ENCODE measurements at places on chromosomes 4 and X. TPM values are rescaled to one million over a fixed set of nuclear protein-coding genes. Genes with fewer than 3 reads are reported as not detected.

DNA sequence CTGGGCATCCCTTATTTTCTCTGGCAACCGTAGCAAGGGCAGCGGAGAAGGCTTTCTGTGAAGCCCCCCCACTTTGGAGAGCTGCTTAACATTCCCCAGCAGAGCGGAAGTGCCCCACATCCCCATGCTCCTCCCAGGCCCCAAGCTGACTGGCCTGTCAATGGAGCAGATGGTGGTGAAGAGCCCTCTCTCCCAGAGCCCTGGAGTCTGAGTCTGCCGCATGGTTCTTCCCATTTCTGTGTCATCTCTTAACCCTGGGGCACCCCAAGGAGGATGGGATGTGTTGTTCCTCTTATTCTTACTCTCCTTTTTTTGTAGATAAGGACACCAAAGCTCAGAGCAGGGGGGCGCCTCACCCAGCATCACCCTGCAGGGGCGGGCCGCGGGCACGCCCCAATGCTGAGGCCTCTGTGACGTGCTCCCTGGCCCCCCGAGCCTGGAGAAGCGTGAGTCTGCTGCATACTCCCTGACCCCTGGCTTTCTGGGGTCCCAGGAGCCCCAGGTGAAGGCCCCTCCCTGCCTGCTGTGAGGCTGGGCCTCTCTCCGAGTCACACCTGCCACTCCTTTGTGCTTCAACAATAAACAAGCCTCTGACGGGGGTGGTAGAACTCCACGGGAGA lies 35.9 kb downstream of the ADRA2C start:
- no peak for DNase-seq

The EPHA5 gene
- 0.17 TPM for total RNA-seq

The BRCC3 gene
- 13.9 TPM for total RNA-seq

DNA sequence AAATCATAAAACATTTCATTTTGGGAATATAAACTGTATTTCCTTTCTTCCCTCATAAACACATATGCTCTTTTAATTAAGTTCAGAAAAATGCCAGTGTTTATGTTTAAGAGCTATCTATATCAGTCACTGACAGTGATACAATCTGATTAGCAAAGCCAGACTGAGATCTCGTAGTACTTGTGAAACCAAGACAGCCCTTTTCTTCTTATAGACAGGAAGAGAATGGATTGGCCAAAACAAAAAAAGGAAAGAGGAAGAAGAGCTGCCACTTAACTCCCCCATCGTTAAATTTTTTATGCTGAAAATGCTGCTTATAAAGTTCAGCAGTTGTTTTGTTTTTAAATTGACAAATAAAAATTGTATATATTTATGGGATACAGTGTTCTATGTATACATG lies 87.4 kb downstream of the PLAC1 start:
- no peak for DNase-seq

- DNase-seq, result no peak
Measured at GRCh38 chr4:112898357-112899141, 150.9 kb upstream of the ANK2 start.

- no peak for DNase-seq
Measured at GRCh38 chrX:52574416-52575275, 57.8 kb upstream of the XAGE1B start.

GRCh38 chr4:78691971-78692821 lies 84.0 kb upstream of the BMP2K start:
- DNase-seq, result no peak

- DNase-seq, result peak; percentile 71
Measured at GRCh38 chrX:118495958-118496762, 545 bp downstream of the DOCK11 start.

- no peak for DNase-seq
Measured at GRCh38 chr4:138238521-138239292, 3.4 kb downstream of the SLC7A11 start.

DNA sequence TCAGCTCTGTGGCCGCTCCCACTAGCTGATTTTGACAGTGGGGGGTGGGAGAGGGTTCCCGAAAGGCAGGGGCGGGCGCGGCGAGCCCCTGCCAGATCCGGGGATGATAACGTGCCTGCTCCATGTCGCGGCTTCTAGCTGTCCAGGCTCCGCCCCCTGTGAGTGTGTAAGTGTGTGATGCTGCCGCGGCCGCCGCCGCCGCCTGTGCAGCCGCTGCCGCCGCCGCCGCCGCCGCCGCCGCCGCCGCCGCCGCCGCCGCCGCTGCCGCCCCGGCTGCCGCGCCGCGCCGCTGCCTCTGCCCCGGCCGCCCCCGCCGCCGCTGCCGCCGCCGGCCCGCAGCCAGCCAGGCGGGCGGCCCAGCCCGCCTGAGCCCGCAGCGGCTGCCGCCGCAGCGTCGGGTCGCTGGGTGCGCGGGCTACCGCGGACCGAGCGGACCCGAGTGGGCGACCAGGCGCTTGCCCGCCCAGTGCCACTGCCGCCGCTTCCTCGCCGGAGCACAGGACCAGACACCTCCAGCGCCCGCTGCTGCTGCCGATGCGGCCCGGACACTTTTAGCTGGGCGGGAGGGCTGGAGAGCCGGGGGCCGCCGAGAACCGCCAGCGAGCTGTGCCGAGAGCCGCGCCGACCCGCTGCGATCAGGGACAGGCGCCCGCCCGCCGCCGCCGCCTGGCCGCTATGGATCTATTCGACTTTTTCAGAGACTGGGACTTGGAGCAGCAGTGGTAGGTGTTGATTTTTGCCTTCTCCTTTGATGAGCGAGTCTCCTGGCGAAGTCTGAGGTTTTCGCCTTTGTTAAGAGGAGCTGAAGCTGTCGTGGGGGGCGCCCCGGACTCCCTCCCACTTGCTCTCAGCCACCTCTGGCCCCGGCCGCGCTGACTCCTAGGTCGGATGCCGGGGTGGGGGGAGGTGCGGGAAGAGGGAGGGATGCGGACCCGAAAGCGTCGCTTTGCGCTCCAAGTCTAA lies at the start of gene AFF2:
AFF2 (plus strand) TSS at position 195 of the 963 bp plus-strand sequence; CDS start at position 676, 481 bp downstream.
- peak; percentile 44 for DNase-seq

GRCh38 chr4:26862381-26862915 lies 1.8 kb downstream of the STIM2 start:
- DNase-seq, result no peak

DNA sequence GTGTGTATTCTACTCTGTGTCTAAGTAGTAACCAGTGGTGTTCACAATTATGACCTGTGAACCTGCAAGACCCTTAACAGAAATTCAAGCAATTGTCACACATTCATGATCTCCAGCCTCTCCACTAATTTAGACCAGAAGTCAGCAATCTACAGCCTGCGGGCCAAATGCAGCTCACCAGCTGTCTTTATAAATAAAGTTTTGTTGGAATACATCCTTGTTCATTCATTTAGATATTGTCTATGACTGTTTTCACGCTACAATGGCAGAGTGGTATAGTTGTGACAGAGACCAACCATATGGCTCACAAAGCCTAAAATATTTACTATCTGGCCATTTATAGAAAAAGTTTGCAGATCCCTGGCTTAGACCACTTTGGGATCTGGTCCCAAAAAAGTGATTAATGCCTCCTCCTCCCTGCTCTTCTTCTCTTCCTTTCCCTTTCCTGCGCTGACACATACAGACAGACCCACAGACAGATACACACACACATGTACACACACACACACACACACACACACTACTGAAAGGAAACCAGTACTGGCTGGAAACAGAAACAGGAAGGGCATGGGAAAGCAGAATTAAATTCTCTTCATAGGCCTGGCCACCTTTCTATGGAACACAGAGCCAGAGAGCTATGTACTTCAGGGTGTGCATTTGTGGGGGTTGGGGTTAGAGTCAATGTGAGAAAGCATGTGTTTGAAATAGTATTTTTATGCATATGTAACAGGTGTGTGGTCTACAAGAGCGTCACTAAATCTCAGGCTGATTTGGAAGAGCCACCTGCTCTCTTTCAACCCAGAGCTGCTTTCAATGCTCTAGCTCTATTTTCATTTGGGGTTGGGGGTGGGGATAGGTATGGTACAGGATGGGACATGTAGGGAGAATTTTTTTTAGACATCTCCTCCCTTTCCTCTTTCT lies 49.7 kb upstream of the TMEM164 start:
- no peak for DNase-seq

DNA sequence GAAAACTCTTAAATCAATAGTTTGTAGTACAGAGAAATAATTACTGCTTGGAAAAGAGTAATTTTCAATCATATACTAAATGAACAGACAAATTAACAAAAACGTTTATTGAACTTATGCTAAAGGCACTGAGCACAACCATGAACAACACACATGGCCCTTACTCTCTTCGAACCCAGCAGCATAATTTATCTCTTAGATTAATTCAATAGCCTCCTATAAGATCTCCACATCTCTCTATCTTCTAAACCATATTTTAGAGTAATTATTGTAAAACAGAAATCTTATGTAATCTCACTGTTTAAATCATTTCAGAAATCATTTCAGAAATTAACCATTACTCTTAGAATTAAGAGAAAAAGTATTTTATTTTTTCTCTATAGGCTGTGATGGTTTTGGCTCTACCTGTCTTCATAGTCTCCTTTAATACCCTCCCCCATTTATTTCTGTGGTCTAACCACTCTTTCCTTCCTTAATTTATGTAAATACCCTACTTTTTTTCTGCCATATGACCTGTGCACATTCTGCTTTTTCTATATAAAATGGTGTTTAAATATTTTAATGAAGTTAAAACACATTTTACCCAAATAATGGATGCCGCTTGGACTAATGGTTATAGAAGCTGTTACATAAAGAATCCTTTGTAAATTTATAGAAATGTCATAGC lies 218.5 kb downstream of the CCSER1 start:
- no peak for DNase-seq

- DNase-seq, result no peak
Measured at GRCh38 chr4:173490256-173490655, 39.8 kb downstream of the HAND2 start.

- DNase-seq, result no peak
Measured at GRCh38 chrX:120238933-120239332, 11.7 kb upstream of the ZBTB33 start.

DNA sequence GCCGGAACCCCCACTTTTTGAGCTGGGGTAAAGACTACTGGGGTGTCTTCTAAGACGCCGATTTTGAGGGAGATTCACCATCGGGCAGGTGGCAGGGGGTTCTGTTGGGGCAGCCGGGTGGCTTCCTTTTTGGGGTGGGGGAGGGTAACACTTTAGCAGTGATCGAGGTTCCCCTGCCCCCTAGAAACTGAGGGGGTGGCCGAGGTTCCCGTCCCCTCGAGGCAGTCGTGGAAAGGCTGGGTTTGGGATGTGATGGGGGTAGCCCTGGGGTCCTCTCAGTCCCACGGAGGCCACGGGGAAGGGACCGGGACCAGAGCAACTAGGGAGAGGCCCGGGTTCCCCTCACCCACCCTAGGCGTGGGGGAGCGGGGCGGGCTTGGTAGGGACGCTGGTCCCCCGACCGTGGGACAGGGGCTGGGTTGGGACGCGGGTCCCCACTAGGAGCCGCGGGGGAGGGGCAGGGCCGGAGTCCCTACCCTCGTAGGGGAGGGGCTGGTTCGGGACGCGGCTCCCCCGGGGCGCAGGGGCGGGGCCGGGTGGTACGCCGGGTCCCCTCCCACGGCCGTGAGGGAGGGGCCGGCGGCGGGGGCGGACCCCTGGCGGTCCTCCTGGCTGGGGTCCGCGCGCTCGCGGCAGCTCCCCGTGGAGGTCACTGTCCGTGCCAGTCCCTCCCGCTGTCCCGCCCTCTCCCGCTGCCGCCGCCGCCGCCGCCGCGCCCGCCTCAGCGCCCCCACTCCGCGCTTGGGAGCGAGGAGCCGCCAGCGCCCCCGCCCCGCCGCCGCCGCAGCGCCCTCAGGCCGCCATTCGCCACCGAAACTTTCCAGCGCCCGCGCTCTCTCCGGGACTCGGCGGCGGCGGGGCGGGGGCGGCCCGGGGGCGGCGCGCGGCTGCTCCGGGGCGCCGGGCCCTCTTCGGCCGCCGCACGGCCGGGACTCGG lies at the start of gene TBL1X:
TBL1X (plus strand) TSS at position 624 of the 937 bp plus-strand sequence. CDS start 188,529 bp downstream, outside the sequence.
- peak; percentile 79 for DNase-seq

GRCh38 chrX:103311399-103311780 lies 600 bp upstream of the BEX2 start:
- DNase-seq, result no peak

DNA sequence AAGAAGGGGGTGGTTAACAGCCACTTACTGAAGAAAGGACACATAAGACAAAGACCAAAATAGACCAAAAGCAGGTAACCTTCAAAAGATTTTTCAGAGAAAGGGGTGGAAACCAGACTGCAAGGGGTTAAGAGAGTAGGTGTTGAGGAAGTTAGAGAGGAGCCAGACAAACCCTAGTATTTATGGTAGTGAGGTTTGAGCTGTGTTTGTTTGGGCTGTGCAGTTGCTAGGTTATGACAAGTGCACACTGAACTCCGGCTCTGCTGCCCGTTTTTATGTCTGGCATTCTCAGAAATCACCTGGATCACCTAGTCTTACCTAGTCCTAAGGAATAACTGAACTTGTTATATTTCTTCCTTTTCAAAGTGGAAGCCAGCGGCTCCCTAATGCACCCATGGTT lies 22.9 kb upstream of the G3BP2 start:
- DNase-seq, result no peak

DNA sequence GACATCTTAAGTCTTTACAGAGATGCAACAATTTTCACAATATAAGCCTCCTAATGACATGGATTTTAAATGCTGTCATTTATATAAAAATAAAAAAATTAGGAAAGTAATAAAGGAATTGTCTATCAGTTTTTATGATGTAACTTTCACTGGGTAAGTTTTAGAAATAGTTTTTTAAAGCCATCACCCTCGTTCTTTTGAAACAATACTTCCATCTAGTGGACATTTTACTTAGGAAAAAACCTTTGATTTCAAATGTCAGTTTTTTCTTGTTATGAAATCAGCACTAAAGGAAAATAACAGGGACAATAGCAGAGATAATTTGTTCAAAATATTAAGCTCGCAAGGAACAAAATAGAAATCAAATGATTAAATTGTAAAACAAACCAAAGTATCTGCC lies 24.3 kb upstream of the NDNF start:
- no peak for DNase-seq

DNA sequence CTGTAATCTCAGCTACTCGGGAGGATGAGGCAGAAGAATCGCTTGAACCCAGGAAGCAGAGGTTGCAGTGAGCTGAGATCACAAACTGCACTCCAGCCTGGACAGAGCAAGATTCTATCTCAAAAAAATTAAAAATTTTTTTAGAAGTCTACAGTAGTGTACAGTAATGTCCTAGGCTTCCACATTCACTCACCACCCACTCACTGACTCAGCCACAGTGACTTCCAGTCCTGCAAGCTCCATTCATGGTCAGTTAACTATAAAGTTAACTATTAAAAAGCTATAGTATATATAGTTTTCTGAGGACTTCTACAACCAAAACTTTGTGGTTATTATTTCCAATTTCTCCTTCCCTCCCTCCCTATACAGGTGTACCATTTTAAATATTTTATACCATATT lies 34.7 kb upstream of the NEUROG2 start:
- no peak for DNase-seq

GRCh38 chr4:23269566-23269965 lies 576.8 kb downstream of the GBA3 start:
- no peak for DNase-seq

The CHST7 gene
- total RNA-seq, result 13.8 TPM

The SLITRK4 gene
- 0.22 TPM for total RNA-seq

GRCh38 chr4:41598580-41598979 lies 60.6 kb downstream of the LIMCH1 start:
- DNase-seq, result no peak

GRCh38 chr4:118400356-118400755 lies 47.6 kb upstream of the PRSS12 start:
- no peak for DNase-seq

Measured in left ventricle myocardium superior (tissue), 1 donor.